Kidney glomerular epithelial cell (primary cell): ENCODE measurements at places on chromosomes 5 and 9.
A peak's percentile ranks its signal among the peaks of the same experiment; 100 is the strongest.

DNA sequence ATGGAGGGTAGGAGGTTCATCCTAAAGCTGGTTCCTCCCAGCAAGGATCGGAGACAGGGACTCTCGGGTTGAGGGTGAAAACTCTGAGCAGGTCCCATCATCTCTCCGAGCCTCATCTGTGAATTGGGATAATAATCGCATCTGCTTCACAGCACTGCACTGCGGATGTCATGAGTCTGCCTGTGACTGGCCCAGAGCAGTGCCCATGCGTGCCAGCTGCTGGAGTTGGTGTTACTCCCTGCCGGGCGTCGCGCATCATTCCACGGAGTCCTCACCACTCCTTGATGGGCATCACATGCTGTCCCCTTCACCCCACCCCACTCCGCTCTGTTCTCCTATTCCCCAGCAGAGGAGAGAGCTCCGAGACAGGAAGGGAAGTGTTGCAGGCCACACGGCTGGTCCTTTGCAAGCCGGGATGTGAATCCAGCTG, 35.1 kb upstream of the ORM1 start:
- no peak for DNase-seq

- no peak for DNase-seq
Observed at GRCh38 chr5:50647726-50648125, 18.7 kb upstream of the PARP8 start.

- no peak for DNase-seq
Observed at GRCh38 chr5:125073090-125073489, 326.7 kb upstream of the ZNF608 start.

- peak; percentile 2 for DNase-seq
Observed at GRCh38 chr9:77597057-77597456, 51.1 kb downstream of the GNA14 start.

GRCh38 chr5:84382363-84383295, 2.1 kb downstream of the EDIL3 start:
- peak; percentile 68 for DNase-seq

GRCh38 chr9:6415266-6415665, 2.3 kb downstream of the UHRF2 start:
- no peak for DNase-seq

DNA sequence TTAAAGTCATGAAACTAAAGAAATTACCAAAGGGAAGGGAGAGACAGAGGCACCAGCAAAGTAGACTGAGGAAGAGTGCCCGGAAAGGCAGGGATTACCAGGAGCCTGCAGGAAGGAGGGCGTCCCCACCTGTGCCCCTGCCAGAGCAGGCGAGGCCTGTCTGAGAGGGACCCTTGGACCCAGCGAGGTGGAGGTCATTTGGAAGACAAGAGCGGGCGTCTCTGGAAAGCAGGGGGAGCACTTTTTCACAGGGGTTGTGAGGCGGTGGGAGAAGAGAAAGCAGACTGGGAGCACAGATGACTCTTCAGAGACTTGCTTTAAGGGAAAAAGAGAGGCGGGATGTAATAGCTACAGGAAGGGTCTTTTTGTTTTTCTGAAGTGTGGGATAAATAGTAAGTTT, 27.5 kb upstream of the SLC2A8 start:
- no peak for DNase-seq

DNA sequence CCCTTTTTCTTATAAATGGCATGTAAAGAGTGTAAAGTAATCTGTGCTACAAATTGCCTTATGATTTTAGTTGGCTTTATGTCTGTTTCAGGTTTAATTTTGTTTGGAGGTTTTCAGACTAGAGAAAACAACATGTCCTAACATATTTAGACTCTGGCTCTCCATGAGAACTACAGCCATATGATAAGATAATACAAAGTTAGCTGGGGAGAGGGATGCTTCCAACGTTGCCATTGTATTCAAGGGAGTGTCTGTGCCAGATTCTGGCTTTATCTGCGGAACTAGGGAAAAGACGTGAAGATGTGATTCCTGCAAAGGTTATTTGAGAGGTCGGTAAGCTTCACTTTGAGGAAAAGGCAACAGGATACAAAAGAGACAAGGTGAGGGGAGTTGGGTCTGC, 140.0 kb upstream of the OTULINL start:
- no peak for DNase-seq

- DNase-seq = peak; percentile 34
Observed at GRCh38 chr5:28301712-28302111, 1263.3 kb upstream of the CDH9 start.

DNA sequence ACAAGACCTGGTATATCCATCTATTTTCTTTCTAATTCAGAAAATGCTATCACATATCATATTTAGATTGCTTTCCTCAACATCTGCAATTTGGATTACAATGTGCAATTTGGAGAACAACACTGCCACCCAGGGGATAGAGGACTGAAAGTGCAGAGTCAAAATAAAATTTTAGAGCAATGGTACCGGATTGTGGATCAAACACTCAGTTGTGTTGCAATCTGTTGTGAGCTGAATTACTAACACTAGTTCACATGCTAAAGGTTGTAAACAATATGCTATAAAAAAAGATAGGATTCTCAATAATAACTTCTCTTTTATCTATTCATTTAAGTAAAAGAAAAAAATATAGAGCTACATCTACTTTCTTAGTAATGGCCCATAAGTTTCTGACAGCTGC, 11.9 kb upstream of the SRFBP1 start:
- peak; percentile 55 for DNase-seq

DNA sequence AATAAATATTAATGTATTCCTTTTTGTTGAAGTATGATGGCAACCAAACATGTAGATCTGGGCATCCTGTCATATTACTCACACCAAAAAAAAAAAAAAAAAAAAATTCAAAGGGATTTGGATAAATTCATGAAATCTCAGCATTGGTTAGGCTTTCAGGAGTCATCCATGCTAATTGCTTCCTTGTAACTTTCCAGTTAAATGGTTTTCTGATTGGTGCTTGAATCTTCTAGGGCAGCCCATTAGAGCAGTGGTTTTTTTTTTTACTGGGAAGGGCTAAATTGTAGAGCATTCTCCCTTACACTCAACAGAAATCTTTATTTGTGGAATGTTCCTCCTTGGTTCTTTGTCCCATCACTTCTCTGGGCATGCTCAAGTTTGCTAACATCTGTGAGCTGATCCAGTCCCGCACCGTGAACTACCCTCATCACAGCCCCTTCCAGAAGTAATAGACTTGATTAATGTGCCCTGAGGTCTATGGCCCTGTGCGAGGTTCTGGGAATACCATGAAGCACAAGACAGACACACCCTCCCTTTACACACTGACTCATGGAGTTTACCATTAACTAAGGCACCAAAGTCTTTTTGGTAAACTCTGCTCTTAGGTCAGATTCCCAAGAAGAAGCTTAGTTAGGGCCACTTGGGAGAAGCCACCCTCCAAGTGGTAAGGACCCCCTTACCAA, 56.0 kb downstream of the RGS3 start:
- DNase-seq = peak; percentile 90

DNA sequence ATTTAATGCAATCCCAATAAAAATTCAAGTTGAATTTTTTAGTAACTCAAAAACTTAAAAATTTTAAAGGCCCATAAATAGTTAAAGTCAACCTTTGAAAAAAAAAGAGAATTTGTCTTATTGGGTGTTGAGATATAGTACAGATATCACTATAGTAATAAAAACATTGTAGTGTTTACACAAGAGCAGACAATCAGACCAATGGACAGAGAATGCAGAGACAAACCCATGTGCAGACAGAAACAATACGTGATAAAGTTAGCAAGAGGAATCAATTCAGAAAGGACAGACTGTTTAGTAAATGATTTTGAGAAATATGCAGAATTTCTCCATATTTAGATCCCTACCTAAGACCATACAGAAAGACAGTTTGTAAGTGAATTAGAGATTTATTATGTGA, 33.9 kb downstream of the GOLGA1 start:
- DNase-seq = no peak

GRCh38 chr5:158463938-158464337, 605.0 kb upstream of the CLINT1 start:
- no peak for DNase-seq
